Prostate gland (tissue), 2 donors: ENCODE measurements at places on chromosomes 16 and 17. TPM values are rescaled to one million over a fixed set of nuclear protein-coding genes. Genes with fewer than 3 reads are reported as not detected.

DNA sequence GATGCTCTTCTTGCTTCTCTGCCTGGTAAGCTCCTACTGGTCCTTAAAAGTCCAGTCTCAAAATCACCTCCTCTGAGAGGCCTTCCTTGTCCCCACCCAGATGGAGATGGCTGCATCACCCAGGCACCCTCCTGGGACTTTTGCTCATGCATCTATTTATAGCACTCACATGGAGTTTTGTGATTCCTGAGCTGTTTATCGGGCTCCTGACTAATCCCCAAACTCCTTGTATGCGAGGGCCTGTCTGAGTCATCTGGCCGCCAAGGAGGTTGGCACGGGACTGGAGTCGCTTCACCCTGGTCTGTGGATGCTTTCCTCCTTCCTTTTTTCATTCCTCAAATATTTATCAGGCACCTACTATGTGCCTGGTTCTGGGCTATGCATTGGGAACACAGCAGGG, 2.3 kb upstream of the MAP2K3 start:
- H3K4me3 ChIP-seq, result no peak overlapping the region
- no peaks in the 10 kb centered on the region for H3K27me3 ChIP-seq
- peaks cover 12% of the 10 kb centered on the region for H3K4me1 ChIP-seq
- DNase-seq, result no peak
- H3K36me3 ChIP-seq, result no peaks in the 10 kb centered on the region

The SLC13A2 gene
- total RNA-seq, result 0.68 TPM

DNA sequence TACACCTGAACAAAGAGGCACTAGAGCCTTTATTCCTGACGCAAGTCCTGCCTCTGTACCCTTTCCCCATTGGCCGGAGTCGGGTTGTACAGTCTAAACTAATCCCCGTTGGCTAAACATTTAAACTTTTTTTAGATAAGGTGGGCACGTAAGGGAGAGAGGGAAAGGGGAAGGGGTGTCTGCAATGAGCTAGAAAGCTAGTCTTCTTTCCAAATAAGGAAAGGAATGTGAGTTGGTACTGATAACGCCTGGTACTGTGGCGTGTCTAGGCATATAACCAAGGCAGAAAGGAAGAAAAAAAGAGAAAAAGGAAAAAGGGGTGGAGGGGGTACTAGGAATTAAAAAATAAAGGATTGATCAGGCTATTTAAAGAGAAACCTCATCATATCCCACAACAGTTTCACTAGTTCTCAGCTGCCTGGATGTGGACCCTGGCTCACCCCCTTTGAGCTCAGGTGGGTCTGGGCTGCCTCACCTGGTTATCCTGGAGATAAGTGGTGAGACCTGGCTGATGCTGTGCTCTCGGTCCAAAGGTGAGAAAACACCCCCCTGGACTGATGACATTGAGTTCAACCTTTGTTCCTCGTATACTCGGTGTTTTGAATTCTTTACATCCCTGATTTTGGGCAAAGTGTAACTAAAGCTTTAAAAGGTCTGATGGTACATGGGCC, 90.9 kb upstream of the EEF2KMT start:
- no peak overlapping the region for H3K27ac ChIP-seq
- no peak for DNase-seq
- no peaks in the 10 kb centered on the region for H3K36me3 ChIP-seq
- no peak overlapping the region for H3K4me3 ChIP-seq
- no peaks in the 10 kb centered on the region for H3K27me3 ChIP-seq

The HYDIN gene
- total RNA-seq, result 12.5 TPM

DNA sequence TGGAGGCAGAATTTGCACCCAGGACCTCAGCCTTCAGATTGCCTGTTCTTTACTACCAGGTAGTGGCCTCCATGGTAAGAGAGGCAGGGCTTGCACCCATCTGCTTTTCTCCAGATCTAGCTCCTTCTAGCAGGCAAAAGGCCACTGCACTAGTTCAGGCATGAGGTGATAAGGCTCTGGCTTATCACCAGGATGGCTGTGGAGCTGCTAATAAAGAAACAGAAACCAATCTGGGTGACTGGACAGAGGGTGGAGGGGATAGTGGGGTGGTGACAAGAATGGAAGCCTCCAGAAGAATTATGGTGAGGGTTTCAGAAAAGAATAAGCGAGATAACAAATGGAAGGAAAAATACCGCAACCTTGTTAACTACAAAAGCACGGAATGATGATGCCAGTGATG, 15.5 kb upstream of the SUPT4H1 start:
- no peaks in the 10 kb centered on the region for H3K36me3 ChIP-seq
- H3K27me3 ChIP-seq, result no peaks in the 10 kb centered on the region
- no peak for DNase-seq
- no peak overlapping the region for H3K4me3 ChIP-seq
- peaks cover 3% of the 10 kb centered on the region for H3K4me1 ChIP-seq

- peaks cover 6% of the 10 kb centered on the region for H3K4me1 ChIP-seq
- no peaks in the 10 kb centered on the region for H3K36me3 ChIP-seq
- peak within 1 kb of the TSS; percentile 51 for H3K4me3 ChIP-seq
Measured at GRCh38 chr17:8176197-8176940, at the start of gene TMEM107. Gene TMEM107 (minus strand): TSS chr17:8176380. CDS start chr17:8176286, 94 bp downstream.

The HOXB3 gene
- 11.4 TPM for total RNA-seq

GRCh38 chr17:8131844-8132441, 8.0 kb upstream of the HES7 start:
- H3K36me3 ChIP-seq, result no peaks in the 10 kb centered on the region
- no peaks in the 10 kb centered on the region for H3K4me1 ChIP-seq
- no peak overlapping the region for H3K4me3 ChIP-seq
- DNase-seq, result no peak
- H3K27me3 ChIP-seq, result no peaks in the 10 kb centered on the region
- H3K27ac ChIP-seq, result no peak overlapping the region

The ATP2A1 gene
- 3.1 TPM for total RNA-seq
